Left ventricle myocardium superior (tissue), 1 donor: ENCODE measurements at places on chromosomes 2 and 18.
A peak's percentile ranks its signal among the peaks of the same experiment; 100 is the strongest.

DNA sequence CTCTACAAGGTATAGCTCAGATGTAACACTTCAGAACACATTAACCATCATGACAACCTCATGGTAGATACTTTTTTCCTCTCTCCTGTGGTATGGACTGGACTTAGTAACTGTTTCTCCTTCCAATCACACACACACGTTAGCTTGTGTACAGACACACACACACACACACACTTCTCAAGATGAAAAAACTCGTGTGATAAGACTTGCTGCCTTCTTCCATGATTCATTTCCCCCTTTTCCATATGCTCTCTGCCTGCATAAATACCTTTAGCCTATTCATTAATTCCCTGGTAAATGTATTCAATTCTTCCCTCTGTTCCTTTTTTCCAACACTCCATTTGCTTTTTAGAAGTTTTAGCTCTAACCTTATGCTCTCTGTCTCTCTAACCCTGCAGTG, 118.9 kb upstream of the TANK start:
- no peak for DNase-seq

DNA sequence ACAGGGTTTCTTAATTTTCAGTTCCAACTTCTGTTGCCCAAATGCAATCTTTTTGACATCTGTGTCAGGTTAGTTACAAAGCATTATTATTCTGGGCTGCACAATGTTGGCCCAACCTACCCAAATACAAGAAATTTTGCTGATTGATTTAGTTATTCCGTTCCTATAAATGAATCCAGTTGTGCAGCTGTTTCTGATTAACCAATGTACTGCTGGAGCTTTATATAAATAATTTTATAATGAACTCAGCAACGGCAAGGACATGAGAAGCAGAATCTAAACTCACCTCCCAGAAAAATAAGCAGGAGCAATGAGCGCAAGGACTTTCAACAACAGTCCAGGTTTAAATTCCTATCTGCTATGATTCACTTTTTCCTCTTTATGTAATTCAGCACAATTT, 76.3 kb upstream of the WIPF1 start:
- no peak for DNase-seq

DNA sequence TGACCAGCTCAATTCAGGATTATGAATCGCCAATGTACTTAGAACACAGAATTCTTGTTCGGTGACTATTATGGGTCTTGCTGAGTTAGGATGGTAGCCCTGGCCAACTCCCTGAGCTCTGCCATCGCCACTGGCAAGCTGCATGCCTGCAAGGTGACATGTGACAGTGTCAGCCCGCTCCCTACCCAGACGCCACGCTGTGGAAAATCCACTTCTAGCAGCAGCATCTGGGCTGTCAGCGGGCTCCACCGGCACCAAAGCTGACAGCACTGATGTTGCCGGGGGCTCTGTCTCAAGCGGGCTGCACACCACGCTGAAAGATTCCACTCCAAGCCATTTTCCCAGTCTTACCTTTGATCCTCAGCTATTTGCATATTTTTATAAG, 100.7 kb downstream of the MYT1L start:
- DNase-seq, result peak; percentile 57

GRCh38 chr2:205785507-205786260, 103.4 kb downstream of the NRP2 start:
- DNase-seq, result no peak

- no peak for DNase-seq
Measured at GRCh38 chr2:219828127-219828526, 200.7 kb downstream of the SLC4A3 start.

DNA sequence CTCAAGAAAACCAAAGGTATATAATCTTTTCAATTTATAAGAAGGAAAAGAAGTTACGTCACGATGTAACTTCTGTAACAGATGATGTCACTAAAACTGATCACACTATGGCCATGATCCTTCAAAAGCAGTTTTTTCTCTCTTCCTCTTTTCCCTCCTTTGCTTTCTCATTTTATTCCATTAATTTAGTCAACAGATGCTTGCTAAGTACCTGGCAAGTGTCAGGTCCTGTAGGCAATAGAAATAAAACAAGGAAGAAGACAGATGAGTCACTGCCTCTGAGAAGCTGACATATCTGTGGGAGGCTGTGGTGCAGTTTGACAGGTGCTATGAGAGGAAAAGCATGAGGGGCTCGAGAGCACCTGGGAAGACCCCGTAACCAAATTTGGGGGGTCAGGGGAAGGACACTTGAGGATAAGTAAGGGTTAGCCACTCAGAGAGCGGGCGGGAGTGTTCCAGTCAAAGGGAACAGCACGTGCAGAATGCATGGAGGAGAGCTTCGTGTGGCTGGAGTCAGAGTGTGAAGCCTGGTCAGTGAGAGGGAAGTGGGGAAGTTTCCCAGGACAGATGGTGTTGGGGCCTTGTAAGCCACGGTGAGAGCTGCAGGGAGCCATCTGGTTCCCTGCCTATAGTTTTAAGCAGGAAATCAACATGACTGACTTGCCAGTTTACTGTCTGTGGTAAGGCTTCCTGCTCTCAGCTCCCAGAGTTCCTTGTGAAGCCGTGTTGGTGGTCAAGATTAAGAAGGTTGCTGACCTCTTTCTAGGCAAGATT, 198.8 kb upstream of the FOSL2 start:
- DNase-seq, result no peak

DNA sequence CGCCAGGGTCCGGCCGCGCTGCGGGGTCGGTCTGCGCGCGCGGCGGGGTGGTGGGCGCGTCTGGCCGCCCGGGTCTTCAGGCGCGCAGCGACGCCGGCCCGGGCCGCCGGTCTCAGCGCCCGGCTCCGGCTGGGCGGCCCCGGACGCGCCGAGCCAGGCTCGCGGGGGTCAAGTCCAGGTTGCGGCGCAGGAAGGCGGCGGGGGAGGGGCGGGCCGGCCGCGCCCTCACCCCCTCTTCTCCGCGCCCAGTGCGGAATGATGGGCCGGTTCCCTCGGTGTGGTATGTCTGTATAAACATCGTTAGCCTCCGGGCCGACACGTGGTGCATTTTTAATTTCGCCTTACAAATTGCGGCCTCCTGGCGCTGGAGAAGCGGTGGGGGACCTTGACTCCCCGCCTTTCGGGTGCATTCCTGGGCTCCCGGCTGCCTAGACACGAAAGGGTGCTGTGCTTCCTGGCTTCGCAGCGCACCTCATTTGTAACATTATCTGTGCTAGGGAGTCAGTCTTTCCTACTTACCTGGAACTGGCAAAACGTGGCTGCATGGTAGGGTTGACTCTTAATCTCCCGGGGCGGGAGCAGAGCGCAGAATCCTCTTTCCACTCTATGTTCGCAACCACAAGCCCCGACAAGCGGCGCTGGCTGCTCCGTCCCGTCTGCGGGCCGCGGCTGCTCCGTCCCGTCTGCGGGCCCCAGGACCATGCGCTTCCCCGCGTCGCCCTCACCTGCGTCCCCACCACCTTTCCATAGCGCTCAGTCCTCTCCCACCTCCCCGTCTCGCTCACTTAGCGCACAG, 69.0 kb downstream of the CTAGE1 start:
- peak; percentile 89 for DNase-seq

- no peak for DNase-seq
Measured at GRCh38 chr2:189954989-189955388, 107.5 kb downstream of the MSTN start.

DNA sequence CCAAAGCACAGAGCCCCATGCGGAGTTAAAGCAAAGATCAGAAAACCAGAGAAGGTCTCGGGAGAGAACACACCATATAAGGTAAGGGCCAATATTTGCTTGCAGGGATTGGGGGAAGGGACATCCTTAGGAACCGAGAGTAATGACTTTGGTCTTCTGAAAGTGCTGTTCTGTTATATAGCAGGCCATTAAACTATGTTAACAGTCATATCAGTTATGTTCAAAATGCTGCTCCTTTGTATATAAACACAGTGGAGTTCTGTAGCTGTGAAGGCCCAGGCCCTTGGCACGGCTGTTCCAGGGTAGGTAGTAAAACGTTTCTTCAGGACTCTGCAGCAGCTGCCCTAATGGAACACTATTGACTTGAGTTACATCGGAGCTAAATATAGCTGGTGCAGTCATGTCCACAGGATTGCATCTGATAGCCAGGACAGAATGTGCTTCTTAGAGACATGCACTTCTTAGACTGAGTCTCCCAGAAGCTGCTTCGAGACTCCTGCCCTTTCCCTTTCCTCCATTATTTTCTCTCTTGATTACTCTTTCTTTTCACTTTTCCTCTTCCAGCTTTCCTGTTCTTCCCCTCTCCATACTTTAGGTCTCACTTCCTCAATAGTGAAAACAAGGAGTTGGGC, 122.4 kb downstream of the SETBP1 start:
- no peak for DNase-seq

DNA sequence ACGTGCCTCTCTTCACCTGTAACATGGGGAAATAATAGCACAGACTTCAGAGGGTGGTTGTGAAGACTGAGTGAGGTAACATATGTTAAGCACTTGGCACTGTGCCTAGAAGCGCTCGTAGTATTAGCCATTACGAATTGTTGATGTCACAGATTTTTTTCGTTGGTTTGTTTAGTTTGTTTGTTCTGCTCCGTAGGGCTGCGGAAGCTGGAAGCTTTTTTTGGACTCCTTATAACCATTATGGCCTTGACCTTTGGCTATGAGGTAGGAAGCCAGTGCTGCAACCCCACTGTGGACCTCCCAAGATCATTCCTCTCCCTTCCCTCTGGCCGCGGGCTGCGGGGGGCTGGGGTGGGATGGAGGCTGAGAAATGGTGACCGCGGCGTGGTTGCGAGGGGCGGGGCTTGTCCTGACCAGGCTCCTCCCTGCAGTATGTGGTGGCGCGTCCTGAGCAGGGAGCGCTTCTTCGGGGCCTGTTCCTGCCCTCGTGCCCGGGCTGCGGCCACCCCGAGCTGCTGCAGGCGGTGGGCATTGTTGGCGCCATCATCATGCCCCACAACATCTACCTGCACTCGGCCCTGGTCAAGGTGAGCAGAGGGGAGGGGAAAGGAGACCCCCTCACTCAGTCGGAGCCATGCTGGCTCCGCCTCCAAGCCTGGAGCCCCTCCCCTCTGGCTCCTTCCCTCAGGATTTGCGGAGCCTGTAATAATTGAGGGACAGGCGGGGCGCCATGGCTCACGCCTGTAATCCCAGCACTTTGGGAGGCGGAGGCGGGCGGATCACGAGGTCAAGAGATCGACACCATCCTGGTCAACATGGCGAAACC, 5.5 kb downstream of the SLC11A1 start:
- peak; percentile 70 for DNase-seq

DNA sequence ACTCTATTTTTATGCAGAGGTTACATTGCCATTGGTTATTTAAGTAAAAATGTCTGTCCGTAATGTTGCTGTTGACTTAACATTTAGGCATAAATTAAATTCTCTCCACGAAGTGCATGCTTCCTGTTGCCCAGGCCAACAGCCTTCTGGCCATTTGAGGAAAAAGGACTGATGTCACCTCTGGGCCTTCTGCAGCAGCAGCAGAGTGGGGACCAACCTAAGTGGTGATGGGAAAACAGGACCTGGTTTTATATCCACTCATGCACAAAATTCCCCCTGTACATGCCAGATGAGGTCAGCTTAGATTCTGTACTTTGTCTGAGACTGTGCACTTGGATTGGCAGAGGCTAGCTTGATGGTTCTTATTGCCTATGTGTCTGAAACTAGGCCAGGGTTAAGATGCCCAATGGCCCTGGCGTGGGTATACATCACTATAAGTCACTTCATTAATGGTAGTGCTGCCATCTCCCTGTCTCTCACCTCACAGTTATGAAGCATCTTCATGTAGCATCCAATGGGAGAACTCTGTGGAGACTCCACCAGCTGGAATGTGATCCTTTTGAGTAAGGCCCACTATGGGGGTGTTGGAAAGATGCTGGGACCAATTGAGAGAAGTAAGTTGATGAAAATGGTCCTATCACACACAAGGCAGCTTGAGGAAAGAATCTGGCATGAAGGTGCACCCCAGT, 4.4 kb downstream of the ARHGAP25 start:
- no peak for DNase-seq

- no peak for DNase-seq
Measured at GRCh38 chr18:48762022-48762421, 188.7 kb downstream of the SMAD7 start.

GRCh38 chr18:60200558-60200957, 172.0 kb downstream of the MC4R start:
- no peak for DNase-seq

DNA sequence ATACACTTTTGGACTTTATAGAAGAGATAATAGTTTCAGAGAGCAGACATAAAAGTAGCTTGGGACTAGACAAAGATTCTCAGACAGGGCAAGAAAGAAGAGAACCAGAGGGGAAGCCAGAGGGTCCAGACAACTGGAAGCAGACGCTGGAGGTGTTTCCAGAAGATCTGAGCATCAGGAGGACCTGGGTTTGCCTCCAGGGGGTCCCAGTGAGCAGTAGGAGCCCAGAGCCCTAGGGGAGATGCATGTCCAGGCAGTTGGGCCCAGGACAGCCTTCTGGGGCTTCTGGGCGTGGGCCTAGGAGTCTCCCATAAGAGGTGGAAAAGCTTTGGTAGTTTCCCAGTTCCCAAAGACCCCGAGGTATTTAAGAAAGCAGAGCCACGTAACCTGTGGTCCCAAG, 251.2 kb upstream of the ID2 start:
- no peak for DNase-seq

GRCh38 chr2:227301523-227301922, 23.5 kb upstream of the MFF start:
- DNase-seq, result no peak

GRCh38 chr2:68282811-68283418, 30.6 kb upstream of the PPP3R1 start:
- no peak for DNase-seq

- no peak for DNase-seq
Measured at GRCh38 chr18:23757437-23757733, 68.1 kb downstream of the LAMA3 start.

- no peak for DNase-seq
Measured at GRCh38 chr2:200471324-200471848, 38.5 kb downstream of the KCTD18 start.

- DNase-seq, result no peak
Measured at GRCh38 chr2:17541531-17541950, 1.0 kb downstream of the VSNL1 start.

GRCh38 chr18:78683191-78684010, 296.2 kb upstream of the SALL3 start:
- no peak for DNase-seq

GRCh38 chr2:46548103-46548486, 68.7 kb downstream of the TMEM247 start:
- DNase-seq, result peak; percentile 68
